ENCODE measurements at places on chromosomes 3 and 15.

- DNase-seq = no peak
These were observed 8.9 kb downstream of the MKRN2OS start for GRCh38 chr3:12536423-12536822.

GRCh38 chr3:171815973-171816595, 5.8 kb upstream of the PLD1 start:
- DNase-seq = no peak

DNA sequence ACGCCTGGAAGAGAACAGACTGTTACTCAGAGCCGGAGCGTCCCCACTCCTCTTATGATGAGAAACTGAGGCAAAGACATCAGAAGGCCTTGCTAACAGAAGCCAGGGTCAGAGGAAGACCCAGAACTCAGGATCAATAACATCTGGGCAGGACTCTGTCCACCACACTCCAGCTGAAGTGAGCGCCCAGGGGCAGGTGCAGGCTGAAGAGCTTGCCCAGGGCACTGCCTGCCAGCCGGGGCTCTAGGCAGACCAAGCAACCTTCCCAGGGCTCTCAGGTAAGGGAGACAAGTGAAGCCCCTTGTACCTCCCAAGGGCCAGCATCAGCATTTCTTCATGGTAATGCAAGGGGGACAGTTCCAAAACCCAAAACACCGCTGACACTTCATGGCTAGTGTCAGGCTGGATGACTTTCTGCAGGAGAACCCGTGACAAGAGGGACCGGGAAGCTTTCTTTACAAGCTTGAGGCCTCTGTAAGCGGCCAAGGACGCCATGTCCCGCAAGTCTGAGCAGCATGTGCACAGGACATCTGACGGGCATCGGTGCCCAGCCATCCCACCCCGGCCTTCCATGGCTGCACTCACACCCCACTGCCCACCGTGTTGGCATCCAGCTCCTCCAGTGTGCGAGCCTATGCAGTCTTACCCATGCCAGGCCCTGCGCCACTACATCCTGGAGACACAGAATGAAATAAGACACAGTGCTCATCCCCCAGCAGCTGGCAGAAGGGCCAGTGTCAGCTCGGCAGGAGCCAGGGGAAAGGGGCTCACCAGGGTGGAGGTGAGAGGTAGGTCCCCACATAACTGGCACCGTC, 14.1 kb downstream of the XXYLT1 start:
- no peak for DNase-seq

- DNase-seq = no peak
These were observed 574.0 kb downstream of the NAALADL2 start for GRCh38 chr3:175433026-175433674.

DNA sequence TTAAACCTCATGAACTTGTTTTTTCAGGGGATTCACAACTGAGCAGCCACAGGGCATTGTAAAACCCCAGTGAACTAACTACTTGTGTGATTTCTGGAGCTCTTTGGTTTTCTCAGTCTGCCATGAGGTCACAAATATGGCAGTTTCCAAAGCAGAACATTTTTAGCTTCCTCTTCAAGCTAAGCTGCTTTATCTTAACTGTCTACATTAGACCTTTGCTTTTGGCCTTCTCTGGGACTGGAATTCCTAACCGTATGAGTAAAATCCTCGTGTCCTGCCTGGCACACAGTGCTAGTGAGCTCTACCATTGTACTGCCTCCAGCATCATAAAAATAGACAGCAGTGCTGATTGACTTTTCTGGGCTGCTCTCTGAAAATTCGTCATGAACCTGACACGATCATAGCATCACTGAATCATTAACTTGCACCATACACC, 22.1 kb downstream of the CDIN1 start:
- no peak for DNase-seq

DNA sequence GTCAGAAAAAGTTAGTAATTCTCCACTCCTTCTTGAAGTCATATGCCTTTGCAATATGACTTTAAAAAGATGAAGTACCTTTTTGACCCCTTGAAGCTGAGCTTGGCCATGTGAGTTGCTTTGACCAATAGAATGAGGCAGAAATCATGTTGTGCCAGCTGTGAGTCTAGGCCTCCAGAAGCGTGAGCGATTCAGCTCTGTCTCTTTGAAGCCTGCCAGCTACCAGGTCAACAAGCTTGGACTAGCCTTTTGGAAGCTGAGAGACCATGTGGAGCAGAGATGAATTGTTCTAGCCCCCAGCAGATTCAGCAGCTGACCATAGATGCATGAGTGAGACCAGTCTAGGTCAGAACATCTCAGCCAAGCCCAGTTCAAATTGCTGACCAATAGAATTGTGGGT, 69.8 kb upstream of the EOMES start:
- no peak for DNase-seq

DNA sequence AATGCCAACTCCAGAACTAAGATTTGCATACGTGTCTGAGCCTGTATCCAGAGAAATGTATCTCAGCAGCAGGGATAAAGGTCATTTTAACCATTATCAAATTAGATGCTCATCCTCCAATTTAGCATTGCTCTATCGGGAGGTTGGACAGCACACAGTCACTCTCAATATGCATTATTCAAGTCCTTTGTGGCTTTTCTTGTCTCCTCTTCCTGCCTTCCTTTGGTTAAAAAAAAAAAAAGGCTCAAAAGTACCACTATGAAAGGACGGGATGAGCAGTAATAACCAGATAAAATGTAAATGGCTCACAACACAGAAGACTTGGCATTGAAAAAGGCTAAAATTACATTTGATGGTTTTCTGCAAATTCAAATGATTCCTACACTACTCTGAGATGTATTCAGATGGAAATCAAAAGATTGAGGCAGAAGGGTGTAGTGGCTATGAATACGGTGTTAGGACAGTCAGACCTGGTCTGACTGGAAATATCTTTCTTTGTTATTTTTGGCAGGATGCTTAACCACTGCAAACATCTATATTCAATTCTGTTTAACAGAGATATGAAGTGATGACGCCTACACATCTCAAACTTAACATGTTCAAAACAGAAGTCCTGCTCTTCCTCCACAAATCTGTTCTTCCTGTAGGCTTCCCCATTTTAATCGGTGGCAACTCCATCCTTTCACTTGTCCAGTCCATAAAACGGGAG, 109.6 kb downstream of the ADAMTS9 start:
- DNase-seq = no peak

DNA sequence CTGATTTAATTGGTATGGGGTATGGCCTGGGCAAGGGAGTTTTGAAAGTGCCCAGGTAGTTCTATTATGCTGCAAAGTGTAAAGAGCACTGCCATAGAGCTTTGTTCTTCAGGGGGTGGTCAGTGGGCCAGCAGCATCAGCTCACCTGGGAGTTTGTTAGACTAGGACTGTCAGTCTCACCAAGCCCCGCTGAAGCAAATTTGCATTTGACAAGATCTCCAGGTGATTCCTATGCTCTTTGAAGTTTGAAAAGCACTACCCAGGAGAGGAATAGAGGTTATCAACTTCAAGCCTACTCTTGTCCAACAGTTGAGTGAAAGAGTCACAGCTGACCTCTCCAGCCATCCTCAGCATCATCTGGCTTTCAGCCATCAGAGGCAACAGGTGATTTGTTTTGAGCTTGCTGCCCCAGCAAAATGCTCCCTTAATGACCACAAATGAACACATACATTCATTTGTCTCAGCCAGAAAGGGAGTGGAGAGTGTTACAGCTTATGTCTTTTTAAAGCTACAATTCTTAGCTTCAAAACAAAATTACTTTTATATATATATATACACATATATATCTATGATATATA, 8.0 kb downstream of the ZSCAN2 start:
- no peak for DNase-seq

Data from stimulated activated CD4-positive, alpha-beta T cell treated with anti-CD3 and anti-CD28 coated beads, Interleukin-1b, Interleukin-23, amount 100 ng/mL, for 1 hour (primary cell).